Suppressor macrophage (primary cell): ENCODE measurements at places on chromosomes 7 and 10.

DNA sequence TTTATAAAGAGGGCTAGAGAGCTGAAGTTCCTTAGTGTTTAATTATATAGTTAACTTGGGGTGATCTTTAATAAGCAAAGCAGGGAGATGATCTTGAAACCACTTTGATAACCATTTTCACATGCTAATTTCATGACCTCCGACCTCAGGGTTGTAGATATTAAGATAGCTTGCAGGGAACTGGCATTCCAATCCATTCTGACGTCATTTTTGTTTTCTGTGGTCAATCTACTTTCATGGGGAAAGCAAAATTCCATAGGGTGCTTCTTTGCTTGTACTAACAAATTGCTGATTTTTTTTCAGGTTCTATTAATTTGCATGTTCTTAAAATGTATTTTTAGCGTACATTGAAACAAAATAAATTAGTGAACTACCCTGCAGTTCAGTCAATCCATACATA is 139.3 kb downstream of the CDCA7L start:
- no peak for DNase-seq

DNA sequence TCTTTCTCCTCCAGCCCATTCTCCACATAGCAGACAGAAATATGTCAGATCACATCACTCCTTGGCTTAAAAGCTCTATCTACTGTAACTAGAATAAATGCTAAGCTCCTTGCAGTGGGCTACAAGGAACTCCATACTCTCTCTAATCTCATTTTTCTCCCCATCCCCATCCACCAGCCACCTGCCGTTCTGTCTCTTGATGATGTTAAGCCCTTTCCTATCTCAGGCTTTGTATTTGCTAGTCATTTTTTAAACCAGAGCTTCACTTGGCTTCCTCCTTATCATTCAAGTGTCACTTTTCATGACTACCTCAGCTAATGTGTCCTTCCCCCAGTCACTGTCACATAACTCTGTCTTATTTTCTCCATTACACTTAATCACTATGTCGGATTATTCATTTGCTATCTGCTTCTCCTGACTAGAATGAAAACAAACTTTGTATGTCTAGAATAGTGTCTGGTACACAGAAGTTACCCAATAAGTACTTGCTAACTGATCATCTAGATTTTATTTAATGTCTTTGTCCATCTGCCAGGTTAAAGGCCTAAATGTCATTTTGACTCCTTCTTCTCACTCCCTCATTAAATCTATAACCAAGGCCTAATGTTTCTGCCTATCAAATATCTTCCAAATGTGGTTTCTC is 87.2 kb upstream of the RPA3 start:
- DNase-seq = no peak

DNA sequence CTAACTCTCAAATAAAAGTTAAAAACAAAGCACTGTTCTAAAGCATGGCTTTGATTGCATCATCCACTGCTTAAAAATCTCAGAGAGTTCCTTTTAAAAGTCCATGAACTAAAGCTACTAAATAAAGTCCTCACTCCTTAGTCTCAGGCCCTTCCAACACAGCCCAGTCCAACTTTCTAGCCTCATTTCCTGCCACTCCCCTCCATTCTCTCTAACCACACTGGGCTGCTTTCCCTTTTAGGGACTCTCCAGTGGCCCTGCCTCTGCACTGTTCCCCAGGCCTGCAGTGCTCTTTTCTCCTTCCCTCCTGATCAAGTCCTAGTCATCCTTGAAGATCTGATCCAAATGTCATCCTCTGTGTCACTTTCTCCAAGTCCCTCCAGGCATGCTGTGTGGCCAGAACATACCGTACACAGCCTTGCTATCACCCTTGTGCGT is 56.9 kb upstream of the PPP1R3C start:
- DNase-seq = no peak

DNA sequence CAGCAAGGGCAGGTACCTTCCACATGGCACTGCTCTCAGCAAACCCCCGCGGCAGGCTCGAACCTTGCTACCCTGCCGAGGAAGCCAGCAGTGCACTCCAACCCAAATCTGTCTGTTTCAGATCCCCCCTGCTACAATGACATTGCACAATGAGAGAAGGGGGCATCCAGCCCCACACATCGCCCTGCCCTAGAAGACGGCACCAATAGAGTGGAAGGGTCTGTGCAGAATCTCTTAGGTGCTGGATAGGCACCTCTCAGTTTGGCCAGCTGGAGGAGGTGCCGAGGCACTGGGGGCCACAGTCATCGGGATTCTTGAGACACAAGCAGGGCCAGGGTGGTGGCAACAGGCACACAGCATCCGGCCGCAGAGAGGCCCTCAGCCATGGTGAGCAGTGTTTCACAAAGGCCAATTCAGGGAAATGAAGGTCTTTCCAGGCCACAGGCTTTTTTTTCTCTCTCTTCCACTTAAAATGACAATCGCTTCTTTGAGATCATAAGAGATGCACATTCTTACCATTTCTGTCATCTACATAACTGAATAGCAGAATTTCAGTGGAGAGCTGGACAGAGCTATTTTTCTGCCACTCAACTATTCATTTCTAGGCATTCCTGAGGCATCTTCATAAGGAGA is 281.3 kb downstream of the TNS3 start:
- DNase-seq = no peak
